ENCODE measurements at places on chromosomes 16 and 17.

GRCh38 chr16:63244631-63245030, 1208.4 kb upstream of the CDH8 start:
- no peak for DNase-seq

- DNase-seq = no peak
These were observed 23.6 kb downstream of the IGSF6 start for GRCh38 chr16:21628772-21629171.

DNA sequence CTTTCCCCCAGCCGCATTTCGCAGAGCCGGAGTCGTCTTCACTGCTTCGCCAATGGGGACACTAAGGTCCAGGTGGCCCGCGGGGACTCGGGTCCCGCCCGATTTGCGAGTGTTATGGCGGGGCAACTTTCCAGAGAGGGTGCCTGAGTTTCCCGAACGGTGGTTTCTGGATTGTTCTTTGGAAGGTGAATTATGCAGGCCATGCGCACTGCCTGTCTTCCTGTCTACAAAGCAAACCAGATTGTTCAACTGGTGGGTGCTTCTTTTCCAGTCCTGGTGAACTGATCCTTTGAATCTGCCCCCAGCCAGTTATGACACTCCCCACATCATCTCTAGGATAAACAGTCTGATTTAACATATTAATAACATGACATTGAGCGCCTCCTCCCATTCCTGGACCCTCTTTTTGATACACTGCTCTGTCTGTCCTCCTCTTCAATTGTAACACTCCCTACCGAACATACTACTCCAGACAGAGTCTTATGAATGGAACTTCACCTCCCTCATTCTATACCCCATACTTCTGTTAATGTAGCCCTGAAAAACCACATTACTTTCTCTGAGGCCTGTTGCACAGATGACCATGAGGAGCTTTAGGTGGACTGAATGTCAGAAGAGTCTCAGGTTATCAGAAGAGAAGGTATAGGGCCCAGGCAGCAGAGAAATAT, 159.0 kb downstream of the RAB11FIP4 start:
- DNase-seq = no peak

DNA sequence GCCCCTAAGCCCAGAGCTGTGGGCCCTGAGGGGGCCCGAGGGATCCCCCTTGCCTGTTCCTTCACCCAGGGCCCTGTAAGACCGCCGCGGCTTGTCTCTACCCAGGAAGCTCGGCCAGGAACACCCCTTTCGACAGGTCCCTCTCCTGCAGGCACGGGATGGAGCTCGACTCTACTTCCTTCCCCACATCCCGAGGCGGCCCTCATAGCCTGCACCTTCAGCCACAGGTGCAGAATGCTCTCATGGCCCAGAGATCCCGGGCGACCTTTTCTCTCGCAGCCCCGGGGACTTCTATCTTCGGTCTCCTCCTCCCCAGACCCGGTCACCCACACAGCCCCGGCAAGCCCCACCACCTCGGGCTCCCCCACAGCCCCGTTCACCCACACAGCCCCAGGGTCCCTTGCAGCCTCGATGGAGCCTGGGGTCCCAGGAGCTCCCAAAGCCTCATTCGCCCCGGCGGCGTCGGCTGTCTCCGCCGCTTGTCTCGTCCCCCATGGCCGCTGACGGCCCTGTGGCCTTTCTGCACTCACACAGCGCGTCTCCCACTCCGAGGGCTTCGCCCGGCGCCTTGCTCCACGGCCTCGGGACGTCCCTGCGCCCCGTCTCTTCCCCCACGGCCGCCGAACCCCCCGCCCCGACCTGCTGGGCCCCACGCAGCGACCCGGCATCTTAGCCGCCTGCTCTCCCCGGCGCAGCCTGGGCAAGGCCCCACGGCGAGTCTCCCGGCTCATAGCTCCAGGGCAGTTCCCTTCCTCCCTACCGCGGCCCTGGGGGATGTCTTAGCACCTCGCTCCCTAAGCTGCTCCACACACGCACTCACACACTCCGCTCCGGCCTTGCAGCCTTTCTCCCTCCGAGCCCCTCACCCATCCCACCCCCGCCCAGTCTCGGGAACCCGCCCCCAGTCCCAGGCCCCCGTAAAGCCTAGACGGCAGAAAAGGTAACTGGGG, 650 bp downstream of the KIAA0753 start:
- DNase-seq = no peak

- no peak for DNase-seq
These were observed 18.3 kb downstream of the CDIPT start for GRCh38 chr16:29844575-29845331.

- DNase-seq = no peak
These were observed at the start of gene CDH16 for GRCh38 chr16:66918803-66919568. Gene CDH16, minus strand, starts transcription at chr16:66918885. Its CDS starts 820 bp downstream, at chr16:66918065.

DNA sequence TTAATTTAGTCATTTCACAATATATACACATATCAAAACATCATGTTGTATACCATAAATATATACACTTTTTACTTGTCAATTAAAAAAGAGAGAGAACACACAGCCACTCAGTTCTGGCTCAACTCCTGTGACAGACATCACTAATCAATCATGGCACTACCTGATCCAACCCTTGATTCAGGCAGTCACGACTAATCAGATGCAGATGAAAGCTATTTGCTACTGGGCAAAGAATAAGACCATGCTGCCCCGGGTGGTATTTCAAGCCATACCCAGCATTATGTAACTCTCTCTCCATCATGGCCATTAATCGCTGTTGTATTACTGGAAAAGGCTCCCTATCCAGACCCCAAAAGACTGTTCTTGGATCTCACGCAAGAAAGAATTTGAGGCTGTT, 345.7 kb downstream of the HAPSTR1 start:
- no peak for DNase-seq
